ENCODE measurements at places on chromosomes 1 and 21. TPM values are rescaled to one million over a fixed set of nuclear protein-coding genes. Genes with fewer than 3 reads are reported as not detected.

GRCh38 chr1:113531321-113531720, 141.0 kb downstream of the MAGI3 start:
- no peak for DNase-seq

Gene RSBN1
- total RNA-seq = 6.0 TPM

- DNase-seq = no peak
Observed at GRCh38 chr1:44351289-44351688, 3.8 kb downstream of the ERI3 start.

Gene CYP4Z1
- not detected for total RNA-seq

Gene NCF2
- 0.17 TPM for total RNA-seq

DNA sequence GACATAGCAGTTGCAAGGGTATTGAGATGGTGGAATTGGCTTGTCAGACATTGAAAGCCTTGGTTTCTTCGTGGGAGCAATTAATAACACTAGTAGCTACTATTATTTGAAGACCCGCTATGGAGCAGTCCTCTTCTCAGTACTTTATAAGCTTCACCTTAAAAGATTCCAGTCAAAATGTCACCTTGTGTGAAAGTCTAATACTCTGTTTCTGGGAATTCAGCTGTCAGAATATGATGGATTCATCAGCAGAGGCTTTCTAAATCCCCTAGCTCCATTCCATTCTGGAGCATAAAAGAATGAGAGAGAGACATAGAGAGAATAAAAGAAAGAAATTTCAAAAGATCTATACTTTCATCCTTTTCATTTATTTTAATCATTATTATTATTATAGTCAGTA, 375.9 kb upstream of the ADGRL2 start:
- no peak for DNase-seq

DNA sequence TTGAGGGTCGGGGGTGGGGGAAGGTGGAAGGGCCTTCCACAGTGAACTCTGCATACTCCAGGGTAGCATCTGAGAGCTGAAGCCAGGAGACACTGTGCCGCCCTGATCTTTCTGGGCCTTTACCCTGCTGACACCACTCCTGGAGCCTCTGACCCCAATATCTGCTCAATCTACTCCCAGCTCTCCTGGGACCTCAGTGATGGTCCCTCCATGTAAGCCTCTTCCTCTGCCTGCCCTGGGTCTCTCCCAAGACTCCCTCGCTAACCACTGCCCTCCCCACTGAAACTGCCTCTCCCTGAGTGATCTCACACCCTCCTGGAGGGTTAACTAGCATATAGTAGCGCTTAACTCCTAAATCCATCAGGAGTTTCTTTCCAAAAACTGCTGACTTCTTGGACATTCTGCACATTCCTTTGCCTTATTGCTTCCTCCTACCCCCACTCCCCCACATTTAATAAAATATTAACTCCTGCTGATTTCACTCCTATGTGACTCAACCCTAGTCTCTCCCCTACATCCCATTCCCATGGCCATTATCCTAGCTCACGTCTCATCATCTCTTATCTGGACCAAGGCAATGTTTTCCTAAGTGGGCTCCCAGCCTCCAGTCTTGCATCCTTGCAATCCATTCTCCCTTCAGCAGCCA, 145.6 kb downstream of the HMGB4 start:
- DNase-seq = no peak

Gene C2CD2
- total RNA-seq = 9.3 TPM

GRCh38 chr1:21759818-21760217, 23.1 kb downstream of the USP48 start:
- DNase-seq = no peak

GRCh38 chr1:170162459-170163246, 16.9 kb downstream of the NTMT2 start:
- no peak for DNase-seq

Gene RPRD2
- 23.0 TPM for total RNA-seq

GRCh38 chr1:2284932-2285331, 56.8 kb downstream of the SKI start:
- no peak for DNase-seq

GRCh38 chr1:2429780-2430591, 17.6 kb upstream of the PEX10 start:
- DNase-seq = no peak

Gene OR2L3
- not detected for total RNA-seq

- no peak for DNase-seq
Observed at GRCh38 chr21:39346206-39346605, 2.7 kb downstream of the HMGN1 start.

DNA sequence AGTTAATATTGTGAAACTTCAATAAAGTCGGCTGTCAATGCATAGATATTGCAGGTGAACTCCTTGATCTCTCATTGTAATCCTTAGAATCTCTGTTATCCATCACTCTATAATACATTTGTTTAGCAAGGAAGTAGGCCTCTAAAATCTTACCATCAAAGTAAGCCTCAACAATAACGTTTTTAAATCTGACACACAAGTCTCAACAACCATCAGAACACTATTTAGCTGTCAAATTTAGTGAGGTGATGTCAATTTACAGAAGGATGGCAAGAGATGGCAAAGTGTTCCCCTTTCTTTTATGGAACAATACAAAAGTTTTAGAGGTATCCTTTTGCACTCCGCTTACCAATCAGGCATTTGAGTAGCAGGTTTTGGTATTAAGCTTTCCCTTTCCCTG, 67.6 kb downstream of the RWDD3 start:
- DNase-seq = no peak

DNA sequence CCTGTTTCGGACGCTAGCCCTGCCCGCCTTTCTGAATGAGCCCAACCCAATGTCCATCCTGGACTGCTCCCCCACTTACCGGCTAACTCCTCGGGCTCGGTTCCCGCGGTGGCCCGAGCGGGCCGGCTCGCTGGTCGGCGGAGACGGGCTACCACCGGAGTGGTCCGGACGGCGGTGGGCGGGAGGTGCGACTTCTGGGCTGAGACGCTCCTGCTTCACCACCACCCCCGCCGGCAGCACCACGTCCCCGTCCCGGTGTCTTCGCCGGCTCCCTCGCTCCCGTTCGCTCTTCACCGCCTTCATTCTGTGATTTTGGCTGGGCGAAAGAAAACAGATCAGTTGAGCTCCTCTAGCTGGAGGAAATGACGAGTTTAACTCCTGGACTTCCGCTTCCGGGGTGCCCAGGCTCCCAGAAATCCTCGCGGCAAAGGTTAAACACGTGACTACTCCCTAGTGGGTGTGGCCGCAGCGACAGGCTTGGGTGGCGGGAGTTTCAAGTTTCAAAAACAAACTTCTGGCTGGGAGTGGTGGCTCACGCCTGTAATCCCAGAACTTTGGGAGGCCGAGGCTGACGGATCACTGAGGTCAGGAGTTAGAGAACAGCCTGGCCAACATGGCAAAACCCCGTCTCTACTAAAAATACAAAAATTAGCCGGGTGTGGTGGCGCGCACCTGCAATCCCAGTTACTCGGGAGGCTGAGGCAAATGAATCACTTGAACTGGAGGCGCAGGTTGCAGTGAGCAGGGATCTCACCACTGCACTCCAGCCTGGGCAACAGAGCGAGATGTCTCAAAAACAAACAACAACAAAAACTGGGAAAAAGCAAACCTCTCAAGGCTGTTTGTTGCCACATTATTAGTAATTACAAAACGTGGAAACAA, at the start of gene SNIP1:
SNIP1 (minus strand) TSS at position 367 of the 882 bp plus-strand sequence; CDS start at position 303, 64 bp downstream.
- DNase-seq = peak; percentile 88

DNA sequence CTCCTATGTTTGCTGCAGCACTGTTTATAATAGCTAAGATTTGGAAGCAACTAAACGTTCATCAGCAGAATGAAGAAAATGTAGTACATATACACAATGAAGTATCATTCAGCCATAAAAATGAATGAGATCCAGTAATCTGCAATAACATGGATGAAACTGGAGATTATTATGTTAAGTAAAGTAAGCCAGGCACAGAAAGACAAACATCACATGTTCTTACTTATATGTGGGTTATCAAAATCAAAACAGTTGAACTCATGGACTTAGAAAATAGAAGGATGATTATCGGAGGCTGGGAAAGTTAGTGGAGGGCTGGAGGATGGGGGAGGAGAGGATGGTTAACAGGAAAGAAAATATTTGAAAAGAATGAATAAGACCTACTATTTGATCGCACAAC, 1017.6 kb downstream of the KCNT2 start:
- peak; percentile 26 for DNase-seq

DNA sequence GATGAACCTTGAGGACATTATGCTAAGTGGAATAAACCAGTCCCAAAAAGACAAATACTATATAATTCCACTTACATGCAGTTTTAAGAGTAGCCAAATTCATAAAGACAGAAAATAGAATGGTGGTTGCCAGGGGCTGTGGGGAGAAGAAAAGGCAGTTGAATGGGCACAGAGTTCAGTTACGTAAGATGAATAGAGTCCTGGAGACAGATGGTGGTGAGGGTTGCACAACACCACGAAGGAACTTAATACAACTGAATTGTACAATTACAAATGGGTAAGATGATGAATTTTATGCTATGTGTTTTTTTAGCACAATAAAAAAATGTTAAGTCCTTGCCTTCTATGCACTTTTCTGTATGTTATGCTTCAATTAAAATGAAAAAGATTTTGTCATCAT, 66.6 kb downstream of the CD34 start:
- no peak for DNase-seq

Gene OR14K1
- not detected for total RNA-seq

- no peak for DNase-seq
Observed at GRCh38 chr21:21713651-21714180, 715.5 kb downstream of the NCAM2 start.

Gene ASTN1
- 0.47 TPM for total RNA-seq

Gene SPRR3
- total RNA-seq = not detected

DNA sequence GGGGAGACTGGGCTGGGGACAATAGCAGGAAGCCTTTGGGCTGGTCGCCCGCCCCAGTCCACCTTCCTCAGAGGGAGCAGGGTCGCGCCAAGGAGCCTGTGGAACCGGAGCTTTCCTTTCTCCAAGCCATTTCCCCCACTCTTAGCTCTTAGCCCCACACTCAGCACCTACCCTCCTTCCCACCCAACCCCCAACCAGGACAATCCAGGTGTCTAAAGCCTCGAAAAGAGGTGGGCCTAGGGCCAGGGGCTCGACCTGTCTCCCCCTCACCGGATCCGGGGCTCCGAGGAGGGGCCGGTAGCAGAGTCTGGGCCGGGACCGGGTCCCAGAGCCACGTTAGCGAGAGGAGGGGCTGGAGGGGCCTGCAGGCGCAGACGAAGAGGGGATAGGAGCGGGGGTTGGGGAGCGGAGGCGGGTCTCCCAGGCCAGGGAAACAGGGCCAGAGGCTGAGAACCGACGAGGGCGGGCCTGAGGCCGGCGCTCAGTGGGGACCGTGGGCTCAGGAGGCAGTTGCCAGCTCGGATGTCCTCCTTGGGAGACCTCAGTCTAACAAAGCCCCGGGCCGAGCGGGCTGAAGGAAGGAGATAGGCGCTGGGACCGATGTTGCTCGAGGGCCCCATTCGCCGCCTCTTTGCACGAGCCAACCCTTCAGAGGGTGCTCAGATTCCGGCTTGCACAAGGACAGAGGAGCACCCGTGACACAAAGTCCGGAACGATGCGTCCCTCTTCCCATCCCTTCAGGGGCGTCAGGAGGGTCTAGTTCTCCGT, 943 bp downstream of the SEMA6C start:
- no peak for DNase-seq

Gene SZRD1
- 49.0 TPM for total RNA-seq

- DNase-seq = peak; percentile 30
Observed at GRCh38 chr1:225816643-225817538, 7.0 kb downstream of the EPHX1 start.

- DNase-seq = no peak
Observed at GRCh38 chr1:186303911-186304310, 71.1 kb downstream of the TPR start.

DNA sequence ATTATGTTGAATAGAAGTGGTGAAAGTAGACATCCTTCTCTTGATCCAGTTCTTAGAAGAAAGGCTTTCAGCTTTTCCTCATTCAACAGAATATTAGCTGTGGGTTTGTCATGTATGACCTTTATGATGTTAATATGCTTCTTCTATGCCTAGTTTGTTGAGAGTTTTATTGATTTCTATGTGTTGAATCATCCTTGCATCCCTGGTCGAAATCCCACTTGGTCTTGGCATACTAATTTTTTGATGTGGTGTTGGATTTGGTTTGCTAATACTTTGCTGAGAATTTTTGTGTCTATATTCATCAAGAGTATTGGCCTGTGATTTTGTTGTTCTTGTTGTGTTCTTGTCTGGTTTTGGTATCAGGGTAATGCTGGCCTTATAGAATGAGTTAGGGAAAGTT, 20.9 kb downstream of the CD55 start:
- DNase-seq = no peak

Gene CFHR3
- 5.0 TPM for total RNA-seq

Gene TTLL7
- 4.8 TPM for total RNA-seq

Gene TMEM269
- total RNA-seq = 0.12 TPM

DNA sequence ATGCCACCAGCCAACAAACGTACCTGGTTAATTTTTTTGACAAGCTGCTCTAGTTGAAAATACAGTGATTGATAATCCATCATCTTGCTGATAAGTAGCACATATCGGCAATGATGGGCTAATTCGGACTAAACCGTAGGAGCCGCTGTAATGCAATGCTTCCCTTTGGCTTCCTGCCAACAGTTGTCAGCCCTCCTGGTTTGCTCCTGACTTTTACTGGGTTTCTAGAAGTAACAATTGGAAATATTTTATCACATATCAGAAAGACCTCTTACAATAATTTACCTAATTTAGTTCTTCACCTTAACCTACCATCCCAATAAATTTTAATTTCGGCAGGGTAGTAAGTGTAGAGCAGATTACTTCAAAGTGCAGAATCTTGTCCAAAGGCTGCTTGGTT, 148.5 kb downstream of the DHRS3 start:
- no peak for DNase-seq

DNA sequence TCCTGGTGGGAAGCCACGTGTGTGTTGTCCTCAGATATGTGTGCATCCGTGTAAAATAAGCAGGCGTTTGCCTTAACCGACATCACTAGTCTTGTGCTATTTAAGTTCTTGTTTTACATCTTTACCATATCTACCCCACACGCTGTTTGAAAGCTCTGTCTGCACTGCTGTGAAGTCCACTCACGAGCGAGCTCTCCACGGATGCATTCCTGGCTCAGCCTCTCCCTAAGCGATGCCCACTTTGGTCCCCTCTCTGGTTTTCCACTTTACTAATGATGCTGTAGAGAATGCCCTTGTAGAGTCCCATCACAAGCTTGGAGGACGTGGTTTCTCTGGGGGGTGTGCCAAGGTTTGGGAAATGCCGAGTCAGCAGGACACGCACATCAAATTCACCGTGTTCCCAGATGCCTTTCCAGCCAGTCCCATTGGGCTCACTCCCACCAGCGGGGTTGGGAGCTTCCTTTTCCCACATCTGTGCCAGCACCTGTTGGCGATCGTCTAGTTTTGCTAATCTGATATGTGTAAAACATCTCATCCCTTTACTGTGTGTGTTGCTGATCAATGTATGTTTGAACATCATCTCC, 43.8 kb downstream of the ACTL8 start:
- no peak for DNase-seq

Gene EXO1
- total RNA-seq = 144 TPM

Gene NCAM2
- 14.0 TPM for total RNA-seq

Gene KRTAP13-2
- not detected for total RNA-seq

GRCh38 chr1:7136166-7136953, 351.1 kb downstream of the CAMTA1 start:
- DNase-seq = no peak

DNA sequence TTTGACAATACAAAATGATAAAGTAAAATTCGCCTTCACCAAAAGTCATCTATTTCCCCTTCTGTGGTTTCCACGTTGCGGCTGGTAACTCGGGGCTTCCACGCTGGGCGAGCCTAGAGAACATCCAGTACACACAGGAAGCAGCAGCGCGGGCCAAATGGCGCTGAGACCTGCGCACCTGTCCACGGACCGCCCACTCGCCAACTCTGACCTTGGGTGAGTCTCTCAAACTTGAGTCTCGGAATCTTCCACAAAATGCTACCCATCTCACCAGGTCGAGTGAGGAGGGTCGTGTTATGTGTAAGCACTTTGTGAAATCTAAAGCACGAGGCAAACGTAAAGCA, 820 bp upstream of the TTF2 start:
- no peak for DNase-seq

All from NCI-H460 (cell line).